Suprapubic skin (tissue), 4 donors: ENCODE measurements at places on chromosomes 2 and 18.

DNA sequence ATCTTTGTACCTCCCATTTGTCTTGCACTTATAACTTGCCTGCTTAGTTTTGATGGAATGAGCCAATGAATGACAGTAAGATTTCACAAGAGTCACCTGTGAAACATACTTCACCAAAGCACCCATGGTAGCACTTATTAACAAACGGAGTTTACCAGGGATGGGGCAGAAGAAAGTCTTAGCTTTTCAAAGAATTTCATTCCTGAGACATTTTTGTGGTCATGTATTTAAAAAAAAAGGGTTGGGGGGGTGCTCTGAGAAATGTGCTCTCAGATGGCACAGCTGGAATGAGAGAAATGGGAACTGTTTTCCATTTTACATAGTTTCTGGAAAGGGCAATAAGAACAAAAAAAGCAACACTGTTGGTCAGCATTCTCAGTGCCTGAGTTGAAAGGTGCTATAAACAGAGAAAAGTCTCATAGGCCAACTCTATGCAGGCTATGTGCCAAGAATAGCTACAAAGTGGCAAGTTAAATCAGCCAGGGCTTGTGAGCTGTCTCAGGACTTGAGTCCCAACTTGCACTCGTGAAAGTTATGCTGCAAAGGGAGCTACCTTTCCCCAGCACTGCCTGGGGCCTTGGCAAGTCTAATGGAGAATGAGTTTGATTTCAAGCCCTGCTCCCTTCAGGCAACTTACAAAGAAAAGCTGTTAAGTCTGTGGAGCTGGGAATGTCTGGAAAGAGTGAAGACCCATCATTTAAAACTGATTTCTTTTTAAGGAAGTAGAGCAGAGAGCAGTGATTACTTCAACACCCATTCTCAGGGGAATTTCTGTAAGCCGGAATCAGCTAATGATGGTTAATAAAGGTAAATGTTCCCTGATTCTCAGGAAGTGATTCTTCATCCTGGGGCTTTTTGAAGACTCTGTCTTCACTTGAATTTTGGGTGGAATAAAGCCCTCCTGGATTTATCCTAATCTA is 170.6 kb downstream of the SLC8A1 start:
- H3K36me3 ChIP-seq, result no peaks in the 10 kb centered on the region
- H3K4me1 ChIP-seq, result peaks cover 35% of the 10 kb centered on the region
- no peaks in the 10 kb centered on the region for H3K27me3 ChIP-seq
- no peak for DNase-seq

DNA sequence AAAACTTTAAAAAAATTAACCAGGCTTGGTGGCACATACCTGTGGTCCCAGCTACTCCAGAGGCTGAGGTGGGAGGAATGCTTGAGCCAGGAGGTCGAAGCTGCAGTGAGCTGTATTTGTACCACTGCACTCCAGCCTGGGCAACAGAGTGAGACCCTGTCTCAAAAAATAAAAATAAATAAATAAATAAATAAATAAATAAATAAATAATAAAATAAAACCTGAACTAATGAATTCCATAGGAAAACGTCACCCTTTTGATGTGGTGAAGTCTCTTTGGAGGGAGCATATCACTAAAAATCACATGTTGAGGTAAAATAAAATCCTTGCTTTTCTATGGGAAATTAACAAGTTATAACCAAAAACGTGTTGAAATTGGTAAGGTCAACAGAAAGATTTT is 29.6 kb upstream of the ITGAV start:
- H3K36me3 ChIP-seq, result no peaks in the 10 kb centered on the region
- no peak for DNase-seq
- no peak overlapping the region for H3K4me3 ChIP-seq

DNA sequence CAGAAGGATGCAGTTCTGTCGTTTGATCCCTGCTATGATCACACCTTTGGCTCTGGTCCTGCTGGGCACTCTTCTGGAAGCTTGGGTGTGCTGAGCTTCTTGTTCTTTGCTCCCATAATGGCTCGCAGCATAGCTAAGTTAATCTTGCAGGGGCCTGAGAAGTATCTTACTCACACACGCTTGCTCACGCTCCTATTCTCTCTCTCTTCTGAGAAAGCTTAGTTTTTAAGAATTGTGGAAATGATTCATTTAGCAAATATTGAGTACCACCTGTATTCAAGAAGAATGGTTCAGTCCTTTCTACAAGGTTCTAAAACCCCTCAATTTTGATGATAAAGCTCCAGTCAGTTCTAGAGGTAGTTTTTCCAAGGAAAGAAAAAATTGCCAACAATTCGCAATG is 40.6 kb downstream of the XRCC5 start:
- H3K4me1 ChIP-seq, result no peaks in the 10 kb centered on the region
- H3K27me3 ChIP-seq, result no peaks in the 10 kb centered on the region

GRCh38 chr2:16137080-16137755 is 196.9 kb downstream of the MYCN start:
- no peak for DNase-seq
- no peaks in the 10 kb centered on the region for H3K36me3 ChIP-seq
- no peaks in the 10 kb centered on the region for H3K27me3 ChIP-seq
- H3K4me3 ChIP-seq, result no peak overlapping the region
- H3K4me1 ChIP-seq, result no peaks in the 10 kb centered on the region
- H3K27ac ChIP-seq, result no peak overlapping the region

DNA sequence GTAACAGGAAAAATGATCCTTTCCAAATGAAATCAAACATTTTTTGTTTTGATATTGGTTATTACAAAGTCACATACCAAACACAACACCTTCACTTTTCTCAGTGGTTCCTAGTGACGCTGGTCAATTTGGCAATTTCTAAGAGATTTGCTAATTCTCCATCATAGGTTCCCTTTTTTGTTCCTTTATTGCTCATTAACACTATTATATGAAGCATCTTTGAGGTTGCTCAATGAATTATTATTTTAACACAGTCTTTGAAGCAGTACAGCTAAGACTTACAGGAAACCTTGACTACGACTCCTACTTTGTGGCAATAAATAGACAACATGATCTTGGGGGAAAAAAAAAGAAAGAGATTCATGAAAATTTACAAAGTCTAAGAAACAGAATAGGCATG is 152.2 kb upstream of the VRK2 start:
- H3K4me1 ChIP-seq, result no peaks in the 10 kb centered on the region
- no peak overlapping the region for H3K4me3 ChIP-seq
- no peak overlapping the region for H3K27ac ChIP-seq
- H3K27me3 ChIP-seq, result no peaks in the 10 kb centered on the region
- DNase-seq, result no peak

GRCh38 chr2:215356948-215357461 is 45.1 kb downstream of the ATIC start:
- DNase-seq, result no peak
- H3K27ac ChIP-seq, result no peak overlapping the region
- H3K4me1 ChIP-seq, result no peaks in the 10 kb centered on the region
- peaks cover 13% of the 10 kb centered on the region for H3K36me3 ChIP-seq
- H3K4me3 ChIP-seq, result no peak overlapping the region

DNA sequence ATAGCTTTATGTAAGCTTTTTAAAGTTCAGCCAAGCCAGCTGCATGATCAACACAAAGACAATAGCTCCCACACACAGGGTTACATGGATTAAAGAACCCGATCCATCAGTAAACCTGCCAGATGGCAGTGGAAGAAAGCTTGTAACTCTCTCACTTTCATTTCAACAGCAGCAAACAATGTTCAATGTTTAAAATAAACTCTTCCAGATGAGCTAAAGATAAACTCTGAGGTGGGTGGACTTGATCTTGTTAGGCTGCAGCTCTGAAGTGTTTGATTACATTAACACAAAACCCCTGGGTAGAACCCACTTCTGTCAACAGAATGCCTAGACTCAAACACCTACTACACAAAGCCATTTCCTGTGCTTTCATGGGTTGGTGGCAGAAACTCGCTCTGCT is 13.9 kb downstream of the RDH14 start:
- H3K27me3 ChIP-seq, result no peaks in the 10 kb centered on the region
- H3K36me3 ChIP-seq, result no peaks in the 10 kb centered on the region
- H3K4me3 ChIP-seq, result no peak overlapping the region
- DNase-seq, result no peak

DNA sequence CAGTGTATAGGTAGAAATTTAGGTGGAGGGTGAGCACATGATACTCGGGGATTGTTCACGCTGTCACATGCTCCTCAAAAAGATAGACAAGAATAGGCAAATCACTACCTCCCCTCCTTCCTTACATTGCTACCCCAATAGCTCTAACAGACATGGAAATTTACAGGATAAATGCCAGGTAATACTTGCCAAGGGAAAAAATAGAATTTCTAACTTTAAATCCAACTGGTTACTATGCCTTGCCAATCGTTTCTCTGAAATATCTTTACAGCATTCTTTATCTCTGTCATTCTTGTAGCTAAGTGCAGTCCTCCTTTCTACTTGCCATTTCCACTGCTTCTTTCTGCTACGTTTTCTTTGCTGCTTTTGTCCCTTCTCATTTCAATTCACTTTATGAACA is 339.8 kb upstream of the ZEB2 start:
- no peak for DNase-seq
- no peaks in the 10 kb centered on the region for H3K36me3 ChIP-seq
- H3K4me1 ChIP-seq, result no peaks in the 10 kb centered on the region
- no peak overlapping the region for H3K27ac ChIP-seq
- no peaks in the 10 kb centered on the region for H3K27me3 ChIP-seq
- no peak overlapping the region for H3K4me3 ChIP-seq

DNA sequence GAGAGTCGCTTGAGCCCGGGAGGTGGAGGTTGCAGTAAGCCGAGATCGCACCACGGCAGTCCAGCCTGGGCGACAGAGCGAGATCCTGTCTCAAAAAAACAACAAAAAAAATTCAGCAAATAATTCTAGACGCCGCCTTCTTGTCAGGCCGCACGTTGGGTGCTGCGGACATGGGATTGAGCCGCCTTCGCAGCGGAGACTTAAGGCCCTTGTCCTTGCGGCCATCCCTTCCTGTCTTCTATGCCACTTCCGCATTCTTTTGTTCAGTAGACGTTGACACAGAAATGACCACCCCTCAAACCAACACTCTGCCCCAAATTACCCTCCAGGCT is 15.8 kb downstream of the PTPN18 start:
- H3K4me1 ChIP-seq, result peaks cover 24% of the 10 kb centered on the region
- H3K27ac ChIP-seq, result peak overlapping the region; percentile 85
- H3K4me3 ChIP-seq, result peak overlapping the region; percentile 68
- DNase-seq, result no peak

DNA sequence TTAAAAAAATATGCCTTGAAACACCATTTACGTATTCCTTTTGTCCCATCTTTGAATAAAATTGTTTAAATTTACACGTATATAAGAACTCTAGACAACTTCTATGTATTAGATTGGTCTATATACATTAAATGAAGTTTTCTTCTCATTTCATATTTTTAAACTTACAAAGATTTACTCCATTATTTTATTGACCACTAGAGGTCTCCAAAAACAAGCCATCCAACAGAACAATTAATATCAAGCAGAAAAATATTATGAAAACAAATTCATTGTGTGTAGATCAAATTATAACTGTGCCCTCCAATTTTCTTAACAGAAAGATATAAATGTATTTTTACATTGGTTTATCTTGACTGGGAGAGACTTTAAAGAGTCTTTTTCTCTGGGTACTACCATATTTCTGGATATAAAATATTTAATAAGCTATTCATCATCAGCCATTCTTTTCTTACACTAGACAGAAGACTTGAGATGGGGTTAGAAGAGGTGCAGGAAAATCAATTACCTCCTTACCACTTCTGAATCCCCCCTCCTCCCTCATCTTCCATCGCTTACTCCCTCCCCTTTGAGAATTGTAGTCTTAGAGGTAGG is 66.5 kb downstream of the DPP4 start:
- no peaks in the 10 kb centered on the region for H3K27me3 ChIP-seq
- H3K27ac ChIP-seq, result no peak overlapping the region
- no peak overlapping the region for H3K4me3 ChIP-seq
- H3K36me3 ChIP-seq, result no peaks in the 10 kb centered on the region

- DNase-seq, result no peak
- H3K4me3 ChIP-seq, result no peak overlapping the region
- H3K36me3 ChIP-seq, result no peaks in the 10 kb centered on the region
- H3K27ac ChIP-seq, result no peak overlapping the region
These were observed 174.5 kb downstream of the MYCN start for GRCh38 chr2:16114836-16115235.

DNA sequence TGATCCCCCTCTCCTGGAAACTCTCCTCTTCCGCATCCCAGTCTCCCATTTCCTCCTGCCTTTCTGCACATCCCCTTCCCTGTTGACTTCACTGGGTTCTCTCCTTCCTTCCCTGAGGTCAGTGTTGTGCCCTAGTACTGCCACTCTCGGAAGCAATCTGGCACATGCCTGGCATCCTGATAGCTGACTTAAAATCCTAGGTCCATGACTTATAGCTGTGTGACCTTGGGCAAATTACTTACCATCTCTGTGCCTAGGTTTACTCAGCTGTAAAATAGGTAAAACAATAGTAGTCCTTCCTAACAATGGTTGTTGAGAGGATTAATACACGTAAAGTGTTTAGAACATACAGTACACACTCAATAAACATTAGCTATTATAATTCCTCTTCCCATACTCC is 9.3 kb downstream of the EVA1A start:
- no peaks in the 10 kb centered on the region for H3K4me1 ChIP-seq
- no peaks in the 10 kb centered on the region for H3K27me3 ChIP-seq
- H3K27ac ChIP-seq, result no peak overlapping the region
- DNase-seq, result no peak

DNA sequence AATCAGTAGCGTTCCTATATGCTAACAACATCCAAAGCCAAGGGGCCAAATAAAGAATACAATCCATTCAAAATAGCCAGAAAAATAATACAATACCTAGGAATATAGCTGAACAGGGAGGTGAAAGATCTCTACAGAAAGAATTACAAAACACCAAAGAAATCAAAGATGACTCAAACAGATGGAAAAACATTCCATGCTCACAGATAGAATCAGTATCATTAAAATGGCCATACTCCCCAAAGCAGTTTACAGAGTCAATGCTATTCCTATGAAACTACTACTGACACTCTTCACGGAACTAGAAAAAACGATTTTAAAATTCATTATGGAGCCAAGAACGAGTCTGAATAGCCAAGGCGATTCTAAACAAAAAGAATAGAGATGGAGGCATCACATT is 57.4 kb downstream of the CCBE1 start:
- DNase-seq, result no peak
- H3K36me3 ChIP-seq, result no peaks in the 10 kb centered on the region

DNA sequence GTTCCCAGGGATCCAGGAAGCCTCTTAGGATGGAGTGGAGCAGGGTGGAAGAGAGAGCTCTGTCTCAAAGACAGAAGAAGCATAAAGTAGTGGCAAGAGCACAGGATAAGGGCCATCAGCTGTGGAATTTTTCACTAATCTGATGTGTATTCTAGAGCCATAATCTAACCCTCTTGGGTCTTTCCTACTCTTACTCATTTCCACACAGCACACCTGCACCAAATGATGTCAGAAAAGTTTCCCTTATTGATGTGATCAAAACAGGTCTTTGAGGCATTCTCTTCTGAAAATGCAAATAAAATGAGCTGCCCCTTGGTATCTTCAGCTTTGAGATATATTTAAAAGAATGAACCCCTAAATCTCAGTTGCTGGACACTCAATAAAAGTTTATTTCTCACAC is 415.1 kb upstream of the CHST9 start:
- no peaks in the 10 kb centered on the region for H3K36me3 ChIP-seq
- H3K27me3 ChIP-seq, result no peaks in the 10 kb centered on the region
- no peak overlapping the region for H3K27ac ChIP-seq
- no peak for DNase-seq
